Hematopoietic multipotent progenitor cell (in vitro differentiated cells): ENCODE measurements at places on chromosomes 7 and 10. TPM values are rescaled to one million over a fixed set of nuclear protein-coding genes. Genes with fewer than 3 reads are reported as not detected.

GRCh38 chr10:48444861-48445841 is 138.7 kb downstream of the MAPK8 start:
- no peak for DNase-seq

DNA sequence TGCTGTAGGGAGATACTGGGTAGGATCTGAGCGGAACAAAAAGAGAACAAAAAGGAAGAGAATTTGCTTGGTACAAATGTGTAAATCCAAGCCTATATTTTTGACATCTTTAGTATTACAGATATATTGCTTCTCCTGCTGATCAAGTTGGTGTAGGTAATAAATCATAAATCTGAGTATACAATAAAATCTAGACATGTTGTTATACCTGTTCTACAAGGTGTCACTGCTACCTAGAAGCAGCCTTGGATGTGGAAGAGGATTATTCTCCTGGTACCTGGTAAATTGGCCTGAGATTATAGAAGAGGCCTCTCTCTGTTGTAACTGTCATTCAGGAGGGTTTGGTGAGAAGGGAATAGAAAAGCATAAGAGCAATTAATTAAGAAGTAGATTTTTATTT is 89.9 kb upstream of the LSM8 start:
- no peak for DNase-seq

- no peak for DNase-seq
Observed at GRCh38 chr7:42567051-42567450, 330.0 kb upstream of the GLI3 start.

Gene HPS1
- 50.1 TPM for total RNA-seq

- no peak for DNase-seq
Observed at GRCh38 chr10:89549510-89549909, 14.1 kb upstream of the SLC16A12 start.

Gene CNTNAP2
- total RNA-seq = 0.54 TPM

Gene CCDC172
- total RNA-seq = not detected

DNA sequence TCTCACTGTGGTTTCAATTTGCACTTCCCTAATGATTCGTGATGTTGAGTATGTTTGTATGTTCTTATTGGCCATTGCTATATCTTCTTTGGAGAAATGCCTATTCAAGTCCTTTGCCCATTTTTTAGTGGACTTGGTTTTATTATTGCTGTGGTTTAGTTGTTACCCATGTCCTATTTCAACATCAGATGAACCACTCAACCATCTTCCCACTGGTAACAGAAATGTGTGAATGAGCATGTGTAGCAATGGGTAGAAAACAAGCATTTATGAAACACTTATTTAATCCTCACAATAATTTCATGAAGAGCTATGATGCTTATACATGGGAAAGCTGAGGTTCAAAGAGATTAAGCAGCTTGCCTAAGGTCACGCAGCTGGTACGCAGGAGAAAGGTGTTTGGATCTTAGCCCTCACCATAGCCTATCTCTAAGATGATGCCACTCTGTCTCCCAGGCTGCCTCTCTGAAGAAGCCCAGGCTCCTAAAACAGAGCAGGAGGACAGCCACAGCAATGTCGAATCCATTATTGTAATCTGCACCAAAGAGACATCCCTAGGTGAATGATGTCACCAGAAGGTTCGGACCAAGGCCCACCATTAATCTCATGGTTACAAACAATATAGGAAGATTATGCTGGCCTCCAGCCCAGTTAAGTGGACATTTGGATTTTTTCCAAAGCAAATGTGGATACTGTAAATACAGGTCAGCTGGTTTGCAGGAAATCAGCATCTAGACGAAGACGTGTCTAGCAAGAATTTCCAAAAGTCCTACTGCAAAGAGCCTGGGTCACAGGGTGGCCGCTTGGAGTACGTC is 447.6 kb upstream of the ZMIZ1 start:
- DNase-seq = no peak

- no peak for DNase-seq
Observed at GRCh38 chr7:127683776-127684681, 32.0 kb downstream of the SND1 start.

DNA sequence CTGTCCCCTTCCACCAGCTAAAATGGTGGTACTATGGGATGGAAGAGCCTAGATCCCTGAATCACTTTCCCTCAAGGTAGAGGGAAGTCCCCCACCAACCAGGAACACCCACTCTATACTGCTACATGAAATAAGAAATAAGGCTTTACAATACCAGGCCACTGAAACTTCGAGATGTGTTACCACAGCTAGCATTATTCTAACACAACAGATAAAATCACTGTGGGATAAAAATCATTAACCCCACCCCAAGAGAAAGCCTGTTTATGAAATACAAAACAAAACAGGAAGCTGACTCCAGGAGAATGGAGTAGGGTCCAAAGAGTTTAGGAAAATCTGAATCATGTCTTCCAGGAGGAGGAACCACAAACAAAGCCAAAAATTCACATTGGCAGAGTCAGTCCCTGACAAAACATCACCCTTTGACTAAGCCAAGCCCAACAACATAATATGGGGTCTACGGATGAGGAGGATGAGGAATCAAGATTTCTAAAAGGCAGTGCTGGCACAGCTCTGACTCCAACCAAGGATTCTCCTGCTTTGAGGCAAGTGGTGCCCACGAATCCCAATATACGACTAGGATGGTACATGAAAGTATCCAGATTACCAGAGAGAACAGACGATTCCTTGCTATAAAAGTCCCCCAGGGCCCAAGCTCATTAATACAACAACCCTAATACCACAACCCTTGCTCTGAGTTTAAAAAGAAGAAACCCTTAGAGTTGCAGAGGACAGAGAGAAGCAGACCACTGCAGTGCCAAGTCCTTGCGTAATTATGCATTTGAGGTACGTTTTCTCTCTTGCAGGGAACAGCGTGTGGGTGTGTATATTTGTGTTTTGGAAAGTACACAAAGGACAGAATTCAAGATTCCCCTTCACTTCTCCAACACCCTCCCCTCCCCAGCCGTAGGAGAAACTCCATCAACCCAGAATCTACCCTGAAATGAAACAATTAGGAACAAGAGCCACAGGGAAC is 23.7 kb downstream of the XPNPEP1 start:
- no peak for DNase-seq
